ENCODE measurements at places on chromosomes 2 and 18.
A peak's percentile ranks its signal among the peaks of the same experiment; 100 is the strongest.

DNA sequence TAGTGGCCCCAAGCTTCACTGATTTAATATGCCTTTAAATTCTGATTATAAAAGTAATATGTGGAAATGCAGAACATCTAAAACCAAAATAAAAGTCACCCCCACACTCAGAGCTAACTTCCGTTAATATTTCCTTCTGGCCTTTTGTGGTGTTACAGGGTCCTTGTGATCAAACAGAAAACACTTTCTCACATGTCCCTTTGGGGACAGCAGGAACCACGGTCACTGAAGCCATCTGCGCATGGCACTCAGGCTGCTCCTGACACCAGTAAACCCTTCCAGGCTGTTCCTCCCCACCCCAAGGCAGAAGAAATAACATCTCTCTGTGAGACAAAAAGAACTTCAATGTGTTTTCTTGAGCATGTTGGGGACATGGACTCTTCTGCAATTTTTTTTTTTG, 25.1 kb upstream of the GPR17 start:
- no peak for DNase-seq
- no peak overlapping the region for H3K4me3 ChIP-seq
- H3K27ac ChIP-seq, result no peak overlapping the region
- no peaks in the 10 kb centered on the region for H3K36me3 ChIP-seq

- no peak overlapping the region for H3K4me3 ChIP-seq
- no peaks in the 10 kb centered on the region for H3K27me3 ChIP-seq
- peak overlapping the region; percentile 14 for H3K27ac ChIP-seq
- H3K4me1 ChIP-seq, result peaks cover 15% of the 10 kb centered on the region
- peaks cover 10% of the 10 kb centered on the region for H3K36me3 ChIP-seq
Measured at GRCh38 chr2:191051825-191052778, 38.1 kb upstream of the STAT1 start.

DNA sequence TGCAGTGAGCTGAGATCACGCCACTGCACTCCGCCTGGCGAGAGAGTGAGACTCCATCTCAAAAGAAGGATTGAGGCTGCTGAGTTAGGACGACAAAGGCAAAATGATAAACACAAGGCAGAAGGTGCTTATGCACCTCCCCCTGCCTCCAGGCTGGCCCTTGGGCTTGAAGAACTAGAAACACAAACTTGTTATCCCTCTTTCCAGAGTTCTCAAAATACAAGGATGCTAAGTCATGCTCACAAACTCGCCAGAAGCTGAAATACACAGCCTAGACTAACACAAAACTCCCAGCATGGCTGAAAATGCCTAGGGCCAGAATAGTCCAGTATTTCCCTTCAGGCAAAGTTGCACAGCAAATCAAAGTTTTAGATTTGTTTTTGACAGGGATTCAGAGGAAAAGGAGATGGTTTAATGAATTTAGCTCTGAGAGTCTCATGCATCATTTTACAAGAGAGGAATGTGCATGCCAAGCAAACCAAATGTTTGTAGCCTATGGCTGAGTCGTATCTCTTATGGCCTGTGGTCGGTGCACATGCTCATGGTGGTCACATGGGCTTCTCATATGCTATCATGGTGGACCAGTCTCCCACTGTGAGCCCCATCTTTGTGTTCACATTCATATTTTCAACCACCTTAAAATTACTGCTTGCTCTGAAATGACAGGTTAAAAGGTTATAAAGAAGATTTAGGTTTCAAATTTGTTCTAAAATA, 16.2 kb upstream of the MREG start:
- H3K36me3 ChIP-seq, result no peaks in the 10 kb centered on the region
- DNase-seq, result no peak
- no peaks in the 10 kb centered on the region for H3K27me3 ChIP-seq
- H3K4me3 ChIP-seq, result no peak overlapping the region
- no peak overlapping the region for H3K27ac ChIP-seq

DNA sequence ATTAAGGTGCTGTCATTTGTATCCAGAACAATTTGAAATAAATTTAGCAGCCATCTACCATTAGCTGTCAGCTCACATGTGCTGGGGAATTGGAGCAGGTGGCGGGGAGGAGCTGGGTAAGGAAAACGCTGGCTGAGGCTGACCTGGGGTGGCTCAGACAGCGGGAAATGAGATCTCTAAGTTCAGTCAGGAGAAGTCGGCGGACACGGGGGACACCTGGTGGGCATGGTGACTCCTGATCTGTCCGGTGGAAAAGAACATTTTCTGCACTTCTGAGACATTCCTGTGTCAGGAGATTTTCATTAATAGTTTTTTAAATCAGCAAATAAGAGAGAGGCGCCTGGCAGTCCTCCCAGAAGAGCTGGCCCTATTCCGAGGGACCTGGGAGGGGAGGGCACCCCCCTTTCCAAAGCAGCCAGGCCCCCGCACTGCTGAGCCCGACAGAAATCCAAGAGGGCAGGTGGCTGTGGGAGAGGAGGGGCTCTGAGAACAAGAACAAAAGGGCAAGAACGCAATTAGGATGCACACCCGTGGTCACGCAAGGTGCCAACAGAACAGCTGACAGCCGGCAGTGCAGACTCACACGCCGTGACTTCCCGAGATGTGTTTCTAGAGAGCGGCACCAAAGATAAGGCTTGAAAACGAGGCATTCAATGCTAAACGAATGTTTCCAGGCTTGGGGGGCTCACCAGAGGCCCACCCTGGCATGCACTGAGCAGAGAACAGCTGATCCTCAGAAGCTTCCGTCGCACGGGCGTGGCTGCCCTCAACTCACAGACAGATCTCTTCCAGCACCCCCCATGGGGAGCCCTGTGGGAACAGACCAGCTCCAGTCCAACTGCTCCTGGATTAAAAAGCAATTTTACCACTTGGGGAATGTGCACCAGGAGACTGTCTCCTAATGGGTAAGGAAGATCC, 26.4 kb downstream of the SLC66A2 start:
- no peak overlapping the region for H3K4me3 ChIP-seq
- no peak for DNase-seq
- H3K36me3 ChIP-seq, result peaks cover 27% of the 10 kb centered on the region
- no peak overlapping the region for H3K27ac ChIP-seq
- no peaks in the 10 kb centered on the region for H3K27me3 ChIP-seq

GRCh38 chr2:241224018-241224850, 35.8 kb downstream of the ANO7 start:
- H3K27ac ChIP-seq, result no peak overlapping the region
- H3K4me1 ChIP-seq, result peaks cover 5% of the 10 kb centered on the region
- no peak overlapping the region for H3K4me3 ChIP-seq
- no peak for DNase-seq

GRCh38 chr18:74524097-74524496, 10.2 kb upstream of the CNDP1 start:
- H3K36me3 ChIP-seq, result peaks cover 3% of the 10 kb centered on the region
- no peak overlapping the region for H3K27ac ChIP-seq
- DNase-seq, result no peak
- H3K4me3 ChIP-seq, result no peak overlapping the region
- H3K4me1 ChIP-seq, result no peaks in the 10 kb centered on the region
- H3K27me3 ChIP-seq, result no peaks in the 10 kb centered on the region

DNA sequence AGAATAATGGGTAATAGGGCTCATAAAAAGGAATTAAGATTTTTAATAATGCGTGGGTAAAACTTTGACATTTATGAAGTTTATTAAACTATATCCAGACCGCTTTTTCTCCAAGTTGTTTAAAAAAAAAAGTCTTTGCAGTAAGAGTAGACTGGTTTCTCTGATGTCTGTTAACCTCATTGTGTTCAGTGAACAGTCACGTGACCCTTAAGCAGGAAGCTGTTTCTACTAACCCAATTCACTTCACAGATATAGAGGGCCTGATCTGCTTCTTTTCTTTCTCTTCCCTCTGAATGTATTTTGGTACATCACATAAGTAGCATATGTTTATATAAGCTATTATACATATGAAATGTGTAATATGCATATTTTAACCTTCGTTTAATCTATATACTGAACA, 1011.3 kb upstream of the CELF4 start:
- H3K27me3 ChIP-seq, result no peaks in the 10 kb centered on the region
- no peak for DNase-seq
- H3K27ac ChIP-seq, result peak overlapping the region; percentile 25

DNA sequence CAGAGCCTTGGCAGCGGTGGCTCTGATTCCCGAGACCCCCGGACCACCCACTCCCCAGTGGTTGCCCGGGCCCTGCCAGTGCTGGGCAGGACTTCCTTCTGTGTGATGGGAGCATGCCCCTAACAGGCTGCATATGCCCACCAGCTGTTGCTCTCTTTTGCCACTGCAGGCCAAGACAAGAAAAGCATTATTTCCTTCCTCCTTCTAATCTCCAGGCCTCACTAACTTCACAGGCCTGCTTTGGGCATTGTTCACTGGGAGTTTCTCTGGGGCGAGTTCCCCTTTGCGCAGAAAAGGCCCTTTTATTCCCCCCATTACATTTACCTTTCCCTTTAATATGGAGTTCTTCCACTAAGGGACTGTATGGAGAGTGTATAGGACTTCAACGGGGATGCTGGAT, 249.1 kb upstream of the SIX2 start:
- H3K4me3 ChIP-seq, result no peak overlapping the region
- no peaks in the 10 kb centered on the region for H3K4me1 ChIP-seq
- no peaks in the 10 kb centered on the region for H3K27me3 ChIP-seq

GRCh38 chr2:217393585-217394032, 533.7 kb upstream of the TNP1 start:
- H3K4me3 ChIP-seq, result no peak overlapping the region
- no peaks in the 10 kb centered on the region for H3K36me3 ChIP-seq
- peaks cover 2% of the 10 kb centered on the region for H3K4me1 ChIP-seq
- H3K27me3 ChIP-seq, result peaks cover 3% of the 10 kb centered on the region
- no peak overlapping the region for H3K27ac ChIP-seq

GRCh38 chr18:9364242-9364641, 29.7 kb downstream of the TWSG1 start:
- no peaks in the 10 kb centered on the region for H3K4me1 ChIP-seq
- no peak for DNase-seq
- H3K4me3 ChIP-seq, result no peak overlapping the region
- H3K27me3 ChIP-seq, result no peaks in the 10 kb centered on the region
- H3K27ac ChIP-seq, result no peak overlapping the region

- no peaks in the 10 kb centered on the region for H3K4me1 ChIP-seq
- peak overlapping the region; percentile 22 for H3K27ac ChIP-seq
- H3K4me3 ChIP-seq, result peak overlapping the region; percentile 20
- H3K27me3 ChIP-seq, result no peaks in the 10 kb centered on the region
- DNase-seq, result no peak
- no peaks in the 10 kb centered on the region for H3K36me3 ChIP-seq
Measured at GRCh38 chr2:12430407-12431133, 286.2 kb upstream of the TRIB2 start.

- no peaks in the 10 kb centered on the region for H3K36me3 ChIP-seq
- no peaks in the 10 kb centered on the region for H3K4me1 ChIP-seq
- no peak for DNase-seq
Measured at GRCh38 chr18:32138332-32138982, 46.8 kb downstream of the RNF138 start.

GRCh38 chr2:219031005-219031738, 10.1 kb downstream of the CFAP65 start:
- H3K27me3 ChIP-seq, result no peaks in the 10 kb centered on the region
- no peak overlapping the region for H3K27ac ChIP-seq
- DNase-seq, result no peak

- H3K4me3 ChIP-seq, result no peak overlapping the region
- no peaks in the 10 kb centered on the region for H3K4me1 ChIP-seq
- DNase-seq, result no peak
- no peak overlapping the region for H3K27ac ChIP-seq
- no peaks in the 10 kb centered on the region for H3K27me3 ChIP-seq
Measured at GRCh38 chr2:172050479-172051125, 34.7 kb upstream of the DLX1 start.

DNA sequence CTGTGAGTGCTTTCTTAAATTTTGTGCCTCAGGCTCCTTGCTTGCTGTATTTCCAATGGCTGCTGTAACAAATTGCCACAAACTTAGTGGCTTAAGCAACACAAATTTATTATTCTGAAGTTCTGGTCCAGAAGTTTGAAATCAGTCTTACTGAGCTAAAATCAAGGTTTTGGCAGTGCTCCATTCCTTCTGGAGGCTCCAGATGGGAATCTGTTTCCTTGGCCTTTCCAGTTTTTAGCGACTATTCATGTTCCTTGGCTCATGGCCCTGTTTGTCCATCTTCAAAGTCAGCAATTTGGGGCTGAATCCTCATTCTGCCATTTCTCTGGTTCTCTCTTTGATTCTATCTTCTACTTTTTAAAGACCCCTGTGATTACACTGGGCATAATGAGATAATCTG, 31.8 kb downstream of the STRADB start:
- H3K27ac ChIP-seq, result no peak overlapping the region
- no peak for DNase-seq
- no peaks in the 10 kb centered on the region for H3K4me1 ChIP-seq
- H3K27me3 ChIP-seq, result no peaks in the 10 kb centered on the region
- H3K36me3 ChIP-seq, result peaks cover 3% of the 10 kb centered on the region
- no peak overlapping the region for H3K4me3 ChIP-seq

- H3K4me3 ChIP-seq, result no peak overlapping the region
- no peaks in the 10 kb centered on the region for H3K4me1 ChIP-seq
- no peak overlapping the region for H3K27ac ChIP-seq
- H3K27me3 ChIP-seq, result no peaks in the 10 kb centered on the region
- H3K36me3 ChIP-seq, result no peaks in the 10 kb centered on the region
Measured at GRCh38 chr2:30192314-30192713, 39.0 kb upstream of the LBH start.

DNA sequence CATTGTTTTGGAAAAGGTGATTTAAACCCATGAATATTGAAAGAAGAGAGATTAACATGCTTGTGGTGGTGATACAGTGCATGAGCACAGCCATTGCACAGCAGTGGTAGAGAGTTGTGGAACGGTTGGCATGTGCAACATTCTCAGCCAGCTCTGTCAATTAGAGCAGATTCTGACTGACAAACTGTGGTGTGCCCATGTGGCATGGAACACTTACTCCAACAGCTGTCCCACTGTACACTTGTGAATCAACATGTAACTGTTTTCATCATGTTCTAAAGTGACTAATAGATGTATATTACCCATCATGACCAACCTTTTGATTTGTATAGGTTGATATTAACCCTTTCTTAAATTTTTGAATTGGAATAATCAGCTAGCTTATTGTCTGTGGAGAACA, 55.6 kb downstream of the PKP4 start:
- H3K4me1 ChIP-seq, result no peaks in the 10 kb centered on the region
- DNase-seq, result no peak
- no peaks in the 10 kb centered on the region for H3K27me3 ChIP-seq

GRCh38 chr2:96967961-96968360, 18.4 kb downstream of the FAM178B start:
- H3K27ac ChIP-seq, result no peak overlapping the region
- no peak overlapping the region for H3K4me3 ChIP-seq
- H3K27me3 ChIP-seq, result peaks cover 30% of the 10 kb centered on the region
- no peaks in the 10 kb centered on the region for H3K36me3 ChIP-seq
- DNase-seq, result no peak
- H3K4me1 ChIP-seq, result peaks cover 63% of the 10 kb centered on the region

DNA sequence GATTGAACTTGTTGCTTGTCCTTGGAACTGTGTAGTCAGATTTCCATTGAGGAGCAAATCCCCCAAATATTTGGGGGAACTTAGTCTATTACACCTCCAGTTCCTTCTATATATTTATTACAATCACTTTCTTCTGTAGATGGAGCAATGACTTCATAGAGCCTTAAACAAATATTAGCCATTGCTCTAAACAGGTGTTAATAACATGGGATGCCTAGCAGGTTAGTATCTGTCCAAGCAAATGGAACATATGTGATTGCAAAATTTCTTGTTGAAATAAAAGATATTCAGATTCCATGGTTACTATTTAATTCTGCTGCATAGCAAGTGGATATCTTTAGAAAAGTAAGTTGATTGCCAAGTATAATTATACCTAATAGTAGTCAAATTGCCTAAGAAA, 207.6 kb upstream of the NABP1 start:
- H3K4me3 ChIP-seq, result no peak overlapping the region
- no peak overlapping the region for H3K27ac ChIP-seq
- H3K36me3 ChIP-seq, result no peaks in the 10 kb centered on the region
- DNase-seq, result no peak
- H3K27me3 ChIP-seq, result no peaks in the 10 kb centered on the region
- no peaks in the 10 kb centered on the region for H3K4me1 ChIP-seq
